GM23338 (cell line): ENCODE measurements at places on chromosomes 11 and 22. TPM values are rescaled to one million over a fixed set of nuclear protein-coding genes. Genes with fewer than 3 reads are reported as not detected.

The CACNA1I gene
- 1.7 and 2.4 TPM in 2 replicates for total RNA-seq

The RCOR2 gene
- total RNA-seq = 60.1 and 66.9 TPM in 2 replicates

The VPREB1 gene
- total RNA-seq = not detected in 2 replicates

The YPEL1 gene
- 5.5 and 6.0 TPM in 2 replicates for total RNA-seq

The ACTN3 gene
- 3.8 and 6.3 TPM in 2 replicates for total RNA-seq

The NUDT8 gene
- 5.0 and 6.6 TPM in 2 replicates for total RNA-seq

The CLTCL1 gene
- total RNA-seq = 13.4 and 15.1 TPM in 2 replicates

The CHRNA10 gene
- total RNA-seq = 0.58 and 1.5 TPM in 2 replicates

The RAB36 gene
- total RNA-seq = 0.58 and 1.2 TPM in 2 replicates

The ZNF214 gene
- total RNA-seq = 4.3 and 6.1 TPM in 2 replicates

The OR8A1 gene
- not detected in 2 replicates for total RNA-seq

The GPR83 gene
- total RNA-seq = 0.17 and 0.23 TPM in 2 replicates

The C11orf65 gene
- 0.21 TPM in 1 of 2 replicates, not detected in the other for total RNA-seq

The NTM gene
- 5.3 and 14.6 TPM in 2 replicates for total RNA-seq

The MLC1 gene
- total RNA-seq = not detected in 2 replicates

The ZNHIT2 gene
- 17.4 and 18.1 TPM in 2 replicates for total RNA-seq

The KDM4E gene
- not detected in 2 replicates for total RNA-seq

The SCGB1D2 gene
- total RNA-seq = not detected in 2 replicates

The KDELR3 gene
- total RNA-seq = 5.6 and 11.1 TPM in 2 replicates

The OR51B4 gene
- not detected in 2 replicates for total RNA-seq

The OR8G5 gene
- not detected in 2 replicates for total RNA-seq

The OR51E2 gene
- total RNA-seq = not detected in 2 replicates

The UBQLN3 gene
- not detected in 2 replicates for total RNA-seq

The RIN1 gene
- 3.7 and 8.2 TPM in 2 replicates for total RNA-seq

The LIF gene
- total RNA-seq = 3.6 and 5.9 TPM in 2 replicates

The PATE4 gene
- not detected in 2 replicates for total RNA-seq
